HL-60 (cell line): ENCODE measurements at places on chromosomes 1 and 21.

GRCh38 chr1:194104247-194104844 is 917.9 kb upstream of the B3GALT2 start:
- no peak for DNase-seq

GRCh38 chr1:231935856-231936255 is 309.3 kb downstream of the DISC1 start:
- DNase-seq = no peak

- DNase-seq = no peak
Measured at GRCh38 chr1:159898527-159898926, 1.4 kb downstream of the CFAP45 start.

- no peak for DNase-seq
Measured at GRCh38 chr21:21165063-21165645, 166.9 kb downstream of the NCAM2 start.

DNA sequence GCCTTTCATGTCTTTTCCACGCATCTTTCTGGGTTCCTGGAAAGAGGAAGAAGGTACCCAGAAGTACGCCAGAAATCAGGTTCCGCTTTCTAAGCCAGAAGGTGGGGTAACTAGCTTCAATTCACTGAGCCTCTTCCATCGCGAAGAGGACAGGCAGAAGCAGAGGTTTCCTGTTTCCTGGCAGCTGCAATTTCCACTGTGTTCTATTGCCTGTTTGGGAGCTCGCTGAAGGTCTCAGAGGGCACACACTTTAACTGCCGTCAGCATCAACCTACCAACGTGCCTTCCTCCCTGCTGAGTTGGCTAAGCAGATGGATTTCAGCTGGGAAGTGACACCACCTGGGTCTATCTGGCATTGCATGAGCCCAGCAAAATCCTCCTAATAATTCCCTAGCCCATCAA is 10.0 kb downstream of the NCF2 start:
- DNase-seq = peak; percentile 98

DNA sequence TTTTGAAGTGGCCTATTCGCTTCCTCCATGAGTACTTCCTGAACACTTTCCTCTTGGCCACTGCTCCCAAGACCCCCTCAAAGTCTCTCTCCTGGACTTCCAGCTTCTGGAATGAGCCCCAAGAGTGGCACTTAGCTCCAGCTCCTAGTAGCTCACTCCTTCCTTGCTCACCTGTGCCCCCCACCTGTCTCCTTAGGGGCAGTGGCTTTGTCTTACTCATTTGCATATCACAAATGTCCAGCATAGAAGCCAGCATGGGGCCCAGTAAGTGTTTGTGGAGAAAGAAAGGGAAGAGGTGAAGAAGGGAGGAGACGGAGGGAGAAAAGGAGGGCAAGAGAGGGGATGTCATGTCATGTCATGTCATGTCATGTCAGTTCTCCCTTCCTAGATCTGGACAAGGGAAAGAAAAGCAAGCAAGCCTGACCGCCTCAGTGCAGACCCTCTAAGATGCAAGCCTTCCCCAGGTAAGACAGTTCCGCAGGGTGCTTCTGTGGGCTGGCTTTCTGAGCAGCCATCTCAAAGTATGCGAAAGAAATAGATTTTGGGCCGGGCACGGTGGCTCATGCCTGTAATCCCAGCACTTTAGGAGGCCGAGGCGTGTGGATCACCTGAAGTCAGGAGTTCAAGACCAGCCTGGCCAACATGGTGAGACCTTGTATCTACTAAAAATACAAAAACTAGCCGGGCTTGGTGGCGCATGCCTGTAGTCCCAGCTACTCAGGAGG is 6.9 kb upstream of the MX1 start:
- DNase-seq = no peak

GRCh38 chr1:68229650-68230483 is 2.5 kb downstream of the WLS start:
- no peak for DNase-seq

- no peak for DNase-seq
Measured at GRCh38 chr1:53580009-53580400, 120.8 kb downstream of the DMRTB1 start.

GRCh38 chr1:43844114-43844513 is 89.5 kb upstream of the ARTN start:
- DNase-seq = no peak

DNA sequence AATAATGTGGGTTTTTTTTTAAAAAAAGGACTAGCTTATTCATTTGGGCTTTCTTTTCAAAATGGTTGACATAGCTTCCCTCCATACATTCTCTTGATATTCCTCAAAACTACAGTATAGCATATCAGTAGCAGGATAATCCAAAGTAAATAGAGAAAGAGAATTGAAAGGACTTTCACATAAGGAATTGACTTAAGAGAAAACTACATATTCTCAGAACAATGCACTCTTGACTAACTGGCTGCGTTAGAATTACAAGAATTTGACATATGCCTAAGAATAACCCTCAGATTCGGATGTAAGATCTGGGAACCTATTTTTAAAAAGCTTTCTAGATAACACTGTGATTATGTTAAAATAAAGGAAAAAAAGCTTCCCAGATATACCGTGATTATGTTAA is 3.1 kb downstream of the PRKAB2 start:
- DNase-seq = no peak

- DNase-seq = no peak
Measured at GRCh38 chr1:12434174-12434573, 183.8 kb downstream of the DHRS3 start.
